ENCODE measurements at places on chromosomes 16 and 17.

DNA sequence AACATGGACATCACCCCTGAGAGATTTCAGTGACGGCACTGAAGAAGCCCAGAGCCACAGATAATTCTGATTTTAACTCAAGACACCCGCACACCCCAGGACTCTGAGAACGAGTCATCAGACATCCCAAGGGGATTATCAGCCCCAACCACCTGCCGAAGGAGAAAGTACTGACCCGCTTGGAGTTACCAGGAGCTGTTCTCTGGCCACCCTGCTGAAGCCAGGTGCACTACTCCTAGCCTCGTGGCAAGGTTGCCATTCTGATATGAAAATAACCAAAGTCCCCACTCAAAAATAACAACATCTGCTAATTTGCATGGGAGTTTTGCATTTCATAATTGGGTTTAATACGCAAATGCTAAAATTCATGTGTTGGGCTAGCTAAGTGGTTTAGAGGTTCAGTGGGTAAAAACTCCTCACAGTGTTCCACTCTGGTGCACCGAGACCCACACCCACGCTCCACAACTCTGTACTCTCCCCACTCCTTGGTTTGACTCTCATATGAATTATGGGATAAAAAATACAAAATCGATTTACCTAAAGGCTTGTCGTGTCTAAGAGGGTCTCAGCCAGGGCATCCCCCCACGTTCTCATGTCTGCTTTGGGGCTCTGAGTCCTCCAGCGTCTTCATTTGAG lies 143.0 kb upstream of the NOL11 start:
- no peak for DNase-seq

GRCh38 chr16:80664786-80665185 lies 124.0 kb downstream of the DYNLRB2 start:
- no peak for DNase-seq

DNA sequence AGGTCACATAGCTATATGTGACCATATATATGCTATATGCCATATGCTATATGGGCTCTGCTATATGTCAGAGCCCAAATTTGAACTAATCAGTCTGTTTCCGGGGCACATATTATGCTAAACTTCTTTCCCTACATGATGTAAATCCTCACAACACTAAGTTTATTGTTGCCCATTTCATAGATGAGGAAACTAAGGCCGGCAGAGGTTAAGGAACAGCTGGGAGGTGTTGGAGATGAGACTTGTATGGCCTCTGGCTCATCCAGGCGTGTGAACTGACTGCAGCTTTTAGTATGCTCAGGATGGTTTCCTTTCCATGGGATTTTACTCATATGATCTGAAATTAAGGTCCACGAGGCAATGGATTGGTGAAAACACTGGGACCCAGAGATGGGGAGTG lies 17.5 kb upstream of the CNOT1 start:
- no peak for DNase-seq

GRCh38 chr16:49858200-49859124 lies 2.5 kb upstream of the ZNF423 start:
- DNase-seq = peak; percentile 42

- no peak for DNase-seq
These were observed 68.0 kb downstream of the AMFR start for GRCh38 chr16:56357241-56357764.

DNA sequence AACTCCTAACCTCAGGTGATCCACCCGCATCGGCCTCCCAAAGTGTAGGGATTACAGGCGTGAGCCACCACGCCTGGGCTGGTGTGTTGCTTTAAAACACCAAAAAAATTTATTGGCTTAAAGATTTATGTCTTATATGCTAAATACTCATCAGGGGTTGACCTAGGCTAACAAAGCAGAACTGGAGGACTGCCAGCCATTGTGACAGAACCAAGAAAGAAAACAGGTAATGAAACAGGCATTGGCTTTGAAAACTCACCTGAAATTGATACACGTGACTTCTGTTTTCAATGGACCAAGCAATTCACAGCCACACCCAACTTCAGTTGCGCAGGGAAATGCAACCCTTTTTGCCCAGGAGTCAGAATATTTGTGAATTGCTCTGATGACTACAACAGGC lies 4.9 kb upstream of the PHAF1 start:
- no peak for DNase-seq

GRCh38 chr16:54191163-54191562 lies 95.4 kb downstream of the IRX3 start:
- no peak for DNase-seq

GRCh38 chr16:67565470-67566100 lies 3.3 kb downstream of the CTCF start:
- DNase-seq = no peak

GRCh38 chr17:57582881-57583756 lies 162.0 kb downstream of the CCDC182 start:
- DNase-seq = no peak

GRCh38 chr16:68480084-68480995 lies 32.0 kb upstream of the SMPD3 start:
- no peak for DNase-seq

DNA sequence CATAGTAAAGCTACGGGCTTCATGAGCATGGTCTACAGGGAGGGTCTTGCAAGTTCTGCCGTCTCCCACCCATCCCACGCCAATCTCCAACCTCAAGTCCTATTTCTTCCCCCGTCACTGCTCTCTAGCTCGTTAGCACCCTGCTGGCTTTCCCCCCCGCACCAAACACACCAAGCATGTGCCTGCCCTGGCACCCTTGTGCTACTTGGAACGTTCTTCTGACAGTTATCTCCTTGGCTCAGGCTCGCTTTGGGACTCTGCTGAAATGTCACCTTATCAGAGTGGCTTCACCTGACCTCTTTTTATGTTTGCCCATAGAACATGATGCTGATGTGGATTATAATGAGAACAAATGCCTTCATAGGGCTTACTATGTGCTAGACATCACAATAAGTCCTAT lies 21.9 kb downstream of the GLYR1 start:
- DNase-seq = no peak

GRCh38 chr17:80018917-80019651 lies 16.6 kb downstream of the TBC1D16 start:
- DNase-seq = no peak

- no peak for DNase-seq
These were observed 138.4 kb downstream of the PRKCB start for GRCh38 chr16:23974223-23974622.

All from stimulated activated naive CD8-positive, alpha-beta T cell treated with anti-CD3 and anti-CD28 coated beads, Interleukin-15, amount 100 ng/mL, for 72 hours (primary cell).